ENCODE measurements at places on chromosomes 6 and 20. TPM values are rescaled to one million over a fixed set of nuclear protein-coding genes. Genes with fewer than 3 reads are reported as not detected.

Gene CDSN
- not detected for total RNA-seq

Gene EMILIN3
- 0.62 TPM for total RNA-seq

Gene OR2J3
- not detected for total RNA-seq

Gene GSTA3
- total RNA-seq: not detected

Gene NINL
- 18.3 TPM for total RNA-seq

Gene SFTA2
- total RNA-seq: 1.0 TPM

Gene SALL4
- 4.4 TPM for total RNA-seq

Gene NR2E1
- not detected for total RNA-seq

Gene FRS3
- total RNA-seq: 4.0 TPM

Measured in kidney epithelial cell (primary cell).